ENCODE measurements at places on chromosomes 13 and 19. TPM values are rescaled to one million over a fixed set of nuclear protein-coding genes. Genes with fewer than 3 reads are reported as not detected.
A peak's percentile ranks its signal among the peaks of the same experiment; 100 is the strongest.

DNA sequence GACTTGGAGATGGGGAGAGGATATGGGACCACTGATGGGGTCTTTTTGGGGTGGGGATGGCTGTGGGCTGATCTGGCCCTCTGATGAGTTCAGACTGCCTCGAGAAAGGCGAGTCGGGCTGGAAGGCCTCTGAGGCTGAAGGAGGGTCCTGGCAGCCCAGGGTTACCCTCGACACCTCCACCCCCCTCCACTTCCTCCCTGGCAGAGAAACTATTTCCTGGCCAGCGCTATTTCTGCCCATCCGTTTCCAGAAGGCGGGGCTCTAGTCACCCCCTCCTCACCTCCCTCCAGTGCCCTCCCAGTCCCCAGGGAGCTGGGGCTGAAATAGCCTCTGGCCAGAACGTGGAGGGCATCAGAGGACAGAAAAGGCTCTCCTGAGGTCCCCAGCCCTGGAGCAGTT, 9.7 kb downstream of the EXOC3L2 start:
- peak; percentile 72 for DNase-seq

DNA sequence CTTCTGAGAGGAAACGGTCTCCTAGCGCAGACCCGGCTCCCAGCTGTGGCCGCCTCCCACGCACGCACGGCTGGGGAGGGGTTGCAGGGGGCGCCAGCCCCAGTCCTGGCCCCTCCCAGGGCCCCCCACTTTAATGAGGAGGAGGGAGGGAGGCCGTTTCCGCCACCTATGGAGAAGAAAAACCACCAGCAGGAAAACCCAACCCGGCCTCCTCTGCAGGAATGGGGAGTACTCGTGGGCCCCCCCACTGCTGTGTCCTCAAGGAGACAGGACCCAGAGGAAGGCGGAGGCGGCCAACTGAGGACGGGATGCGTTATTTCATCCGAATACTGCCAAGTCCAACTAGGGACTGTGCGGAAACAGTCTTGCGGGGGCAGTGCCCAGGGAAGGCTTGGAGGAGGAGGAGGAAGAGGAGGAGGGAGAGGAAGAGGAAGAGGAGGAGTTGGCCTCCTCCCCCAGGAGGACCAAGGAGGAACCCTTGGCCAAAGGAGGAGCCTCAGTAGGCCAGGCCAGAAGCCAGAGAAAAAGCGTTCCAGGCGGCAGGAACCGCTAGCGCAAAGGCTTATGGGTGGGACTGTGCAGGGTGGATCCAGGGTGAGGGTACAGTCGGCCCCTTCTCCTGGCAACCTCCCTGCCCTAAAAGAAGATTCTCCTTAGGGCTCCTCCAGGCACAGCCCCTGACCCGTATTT, 3.9 kb upstream of the SSBP4 start:
- peak; percentile 94 for DNase-seq

DNA sequence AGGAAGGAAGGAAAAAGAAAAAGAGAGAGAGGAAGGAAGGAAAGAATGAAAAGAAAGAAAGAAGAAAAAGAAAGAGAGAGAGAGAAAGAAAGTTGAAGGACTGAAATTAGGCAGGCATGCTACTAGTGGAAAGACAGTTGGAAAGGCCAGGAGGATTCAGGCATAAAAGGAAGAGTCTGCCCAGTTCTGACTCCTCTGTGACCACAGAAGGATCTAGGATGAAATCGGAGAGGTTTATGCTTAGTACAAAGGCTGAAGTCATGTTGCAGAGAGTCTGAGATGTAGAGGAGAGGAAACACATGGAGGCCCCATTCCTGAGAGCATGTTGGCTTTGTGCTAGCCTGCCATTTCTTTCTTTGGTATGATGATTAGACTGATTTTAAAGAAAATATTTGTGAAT, 246.5 kb upstream of the ARGLU1 start:
- DNase-seq: no peak

DNA sequence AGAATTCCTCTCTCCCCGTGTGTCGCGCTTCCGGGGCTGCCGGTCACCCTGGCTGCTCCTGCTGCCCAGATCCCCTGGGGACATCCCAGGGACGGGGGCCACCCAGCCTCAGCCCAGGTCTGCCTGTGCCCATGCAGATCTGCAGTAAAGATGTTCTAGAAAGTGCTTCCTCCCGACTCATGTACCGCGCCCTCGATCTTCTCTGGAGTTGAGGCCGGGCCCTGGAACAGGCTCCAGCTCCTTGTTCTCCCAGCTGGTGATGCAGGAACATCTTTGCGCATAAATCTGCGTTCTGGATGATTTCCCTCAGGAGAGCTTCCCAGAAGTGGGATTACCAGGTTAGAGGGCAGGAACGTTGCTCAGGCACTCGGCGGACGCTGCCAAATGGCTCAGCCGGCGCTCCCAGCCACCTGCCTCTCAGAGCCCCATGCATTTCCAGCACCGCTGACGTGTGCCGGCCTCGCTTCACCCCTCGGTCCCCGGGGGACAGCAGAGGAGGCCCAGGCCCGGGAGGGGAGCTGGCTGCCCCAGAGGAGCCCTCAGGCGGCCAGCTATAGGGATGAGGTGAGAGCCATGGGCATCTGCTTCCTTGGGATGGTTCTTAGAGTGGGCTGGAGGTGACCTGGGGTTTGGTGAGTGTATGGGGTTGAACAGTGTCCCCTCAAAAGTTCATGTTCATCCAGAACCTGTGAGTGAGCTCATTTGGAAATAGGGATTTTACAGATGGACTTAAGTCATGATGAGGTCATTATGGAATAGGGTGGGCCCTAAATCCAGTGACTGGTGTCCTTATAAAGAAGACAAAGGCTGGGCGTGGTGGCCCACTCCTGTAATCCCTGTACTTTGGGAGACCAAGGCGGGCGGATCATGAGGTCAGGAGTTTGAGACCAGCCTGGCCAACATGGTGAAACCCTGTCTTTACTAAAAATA, 42.6 kb downstream of the CRTC1 start:
- peak; percentile 70 for DNase-seq

Gene TEX26
- total RNA-seq: not detected

DNA sequence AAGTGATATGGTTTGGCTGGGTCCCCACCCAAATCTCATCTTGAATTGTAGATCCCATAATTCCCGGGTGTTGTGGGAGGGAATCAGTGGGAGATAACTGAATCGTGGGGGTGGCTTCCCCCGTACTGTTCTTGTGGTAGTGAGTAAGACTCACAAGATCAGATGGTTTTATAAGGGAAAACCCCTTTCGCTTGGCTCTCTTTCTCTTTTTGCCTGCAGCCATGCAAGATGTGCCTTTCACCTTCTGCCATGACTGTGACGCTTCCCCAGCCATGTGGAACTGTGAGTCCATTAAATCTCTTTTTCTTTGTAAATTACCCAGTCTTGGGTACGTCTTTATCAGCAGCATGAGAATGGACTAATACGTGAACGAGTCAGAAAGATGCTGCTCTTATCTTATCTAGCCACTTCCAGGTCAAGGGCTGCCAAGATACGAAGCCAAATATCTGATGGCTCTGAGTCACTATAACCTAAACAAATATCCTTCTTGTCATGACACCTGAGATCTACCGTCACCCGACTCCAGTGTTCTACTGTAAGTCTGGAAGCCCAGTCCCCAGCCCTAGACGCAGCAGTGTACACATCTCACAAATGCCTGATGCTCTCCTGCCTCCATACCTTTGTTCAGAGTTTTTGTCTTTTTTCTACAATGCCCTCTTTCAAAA, 45.9 kb downstream of the SLC15A1 start:
- no peak for DNase-seq

DNA sequence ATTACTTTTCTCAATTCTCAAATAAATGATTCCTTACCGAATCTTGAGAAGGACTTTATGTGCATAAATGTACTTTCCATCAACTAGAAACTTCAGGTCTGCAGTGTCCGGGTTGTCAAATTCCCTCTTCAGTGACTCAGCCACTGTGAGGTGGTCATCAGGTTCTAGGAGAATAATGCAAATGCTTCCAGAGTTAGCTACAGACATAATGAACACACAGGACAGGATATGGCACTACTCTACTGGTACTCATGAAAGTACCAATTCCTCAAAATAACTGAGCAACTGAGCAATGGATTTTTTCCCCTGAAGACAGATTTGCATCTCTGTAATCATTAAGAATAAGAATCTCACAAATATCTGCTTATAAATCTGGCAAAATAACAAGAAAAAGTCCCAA, 31.2 kb downstream of the RCBTB2 start:
- no peak for DNase-seq

- DNase-seq: no peak
Observed at GRCh38 chr13:44578067-44578400, 1.9 kb upstream of the TSC22D1 start.

DNA sequence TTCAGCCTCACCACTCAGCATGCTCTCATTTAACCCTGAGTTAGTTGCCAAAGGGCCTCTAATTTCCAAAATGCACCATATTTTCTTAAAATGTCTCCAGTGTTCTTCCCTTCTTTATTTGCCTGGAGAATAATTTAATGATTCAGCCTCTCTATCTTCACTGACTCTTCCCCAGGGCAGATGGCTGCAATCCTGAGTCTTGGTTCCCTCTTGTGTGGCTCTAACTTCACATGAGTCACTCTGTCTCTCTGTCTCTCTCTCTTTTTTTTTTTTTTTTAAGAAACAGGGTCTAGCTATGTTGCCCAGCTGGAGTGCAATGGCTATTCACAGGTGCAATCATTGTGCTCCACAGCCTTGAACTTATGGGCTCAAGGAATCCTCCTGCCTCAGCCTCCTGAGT, 251.4 kb downstream of the VWA8 start:
- DNase-seq: no peak

DNA sequence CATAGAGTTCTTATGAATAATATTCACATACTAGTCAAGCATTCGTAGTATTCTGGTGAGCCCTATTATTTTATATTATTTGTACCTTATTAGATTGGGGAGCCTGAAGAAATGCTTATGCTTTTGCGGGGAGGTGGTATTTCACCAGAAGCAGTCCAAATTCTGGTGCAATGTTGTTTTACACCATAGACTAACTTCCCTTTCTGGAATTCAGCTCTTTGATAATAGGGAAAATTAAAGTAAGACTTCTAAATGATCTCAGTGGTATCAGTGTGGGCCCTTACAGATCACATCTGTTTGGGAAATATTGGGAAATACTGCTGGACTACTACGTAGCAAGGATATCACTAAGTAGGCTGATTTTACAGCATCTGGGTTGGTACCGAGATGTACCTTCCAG, 34.2 kb downstream of the KCTD12 start:
- no peak for DNase-seq

- peak; percentile 77 for DNase-seq
Observed at GRCh38 chr13:101289764-101290163, 126.5 kb downstream of the NALCN start.

GRCh38 chr19:42407816-42408175, 17.7 kb upstream of the CNFN start:
- DNase-seq: peak; percentile 55

Gene ZNF763
- total RNA-seq: 2.5 TPM

GRCh38 chr13:96075953-96076543, 13.9 kb upstream of the HS6ST3 start:
- DNase-seq: peak; percentile 49

Gene CACNG6
- total RNA-seq: 0.36 TPM

Gene RASAL3
- total RNA-seq: under 0.01 TPM

Gene XPO4
- 19.5 TPM for total RNA-seq

DNA sequence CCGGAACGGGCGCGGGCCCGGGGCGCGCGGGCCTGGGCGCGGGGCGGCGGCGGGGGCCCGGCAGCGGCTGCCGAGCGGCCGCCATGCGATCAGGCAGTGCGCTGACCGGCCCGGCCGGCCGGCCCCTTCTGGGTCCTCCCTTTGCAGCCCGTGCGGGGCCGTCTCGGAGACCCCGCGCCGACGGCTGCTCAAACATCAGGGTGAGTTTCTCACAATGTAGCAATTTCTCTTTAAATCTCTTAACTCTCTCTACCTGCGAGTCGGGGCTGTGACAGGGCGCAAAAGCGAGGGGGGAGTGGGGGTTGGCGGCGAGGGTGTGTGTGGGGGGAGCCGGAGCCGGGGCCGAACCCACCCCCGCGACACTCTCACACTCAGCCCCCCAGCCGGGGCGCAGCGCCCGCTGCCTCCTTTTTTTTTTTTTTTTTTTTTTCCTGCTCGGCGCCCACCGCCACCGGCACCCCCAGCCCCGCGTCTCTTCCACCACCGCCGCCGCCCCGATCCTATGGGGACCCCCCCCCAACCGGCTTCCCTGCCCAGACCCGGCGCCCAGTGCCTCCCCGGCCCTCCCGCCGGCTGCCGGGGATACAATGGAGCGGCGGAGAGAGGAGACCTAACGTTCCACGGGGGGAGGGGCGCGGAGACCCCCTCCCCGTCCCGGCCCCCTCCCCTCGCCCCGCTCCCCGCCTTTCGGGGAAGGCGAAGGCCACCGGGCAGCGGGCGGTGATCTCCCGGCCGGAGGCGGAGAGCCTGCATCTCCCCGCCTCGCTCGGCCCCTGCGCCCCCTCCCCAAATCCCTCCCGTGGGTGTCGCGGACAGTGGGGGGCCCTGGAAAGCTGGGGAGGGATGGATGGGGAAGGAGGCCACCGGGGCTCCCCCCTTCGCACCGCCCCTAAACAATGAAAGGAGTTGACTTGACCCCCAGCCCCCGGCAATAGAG, at the start of gene BICRA:
TSS of gene BICRA (plus strand) at position 166 of the 937 bp plus-strand sequence. CDS start 64,441 bp downstream, outside the sequence.
- DNase-seq: peak; percentile 99

DNA sequence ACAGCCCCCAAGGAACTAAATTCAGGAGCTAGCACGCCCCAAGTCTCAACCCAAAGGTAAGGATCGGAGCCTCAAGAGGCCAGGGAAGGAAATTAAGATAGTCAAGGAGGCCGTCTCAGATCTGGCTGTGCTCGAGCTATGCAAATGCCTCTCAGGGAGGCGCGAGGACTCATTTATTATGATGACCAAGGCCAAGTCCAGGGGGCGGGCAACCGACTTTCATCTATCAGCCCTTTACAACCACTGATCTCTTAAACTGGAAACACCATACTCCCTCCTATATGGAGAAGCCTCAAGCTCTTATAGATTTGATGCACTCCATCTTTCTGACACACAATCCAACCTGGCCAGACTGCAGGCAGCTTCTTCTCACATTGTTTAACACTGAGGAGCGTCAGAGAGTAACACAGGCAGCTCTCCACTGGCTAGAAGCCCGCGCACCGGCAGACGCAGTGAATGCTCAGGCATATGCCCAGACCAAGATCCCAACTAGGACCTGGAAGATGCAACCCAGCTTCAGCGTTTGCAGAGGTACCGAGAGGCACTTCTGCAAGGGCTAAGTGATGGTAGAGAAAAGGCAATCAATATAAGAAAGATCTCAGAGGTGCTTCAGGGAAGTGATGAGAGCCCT, 9.6 kb upstream of the SLC15A1 start:
- no peak for DNase-seq

DNA sequence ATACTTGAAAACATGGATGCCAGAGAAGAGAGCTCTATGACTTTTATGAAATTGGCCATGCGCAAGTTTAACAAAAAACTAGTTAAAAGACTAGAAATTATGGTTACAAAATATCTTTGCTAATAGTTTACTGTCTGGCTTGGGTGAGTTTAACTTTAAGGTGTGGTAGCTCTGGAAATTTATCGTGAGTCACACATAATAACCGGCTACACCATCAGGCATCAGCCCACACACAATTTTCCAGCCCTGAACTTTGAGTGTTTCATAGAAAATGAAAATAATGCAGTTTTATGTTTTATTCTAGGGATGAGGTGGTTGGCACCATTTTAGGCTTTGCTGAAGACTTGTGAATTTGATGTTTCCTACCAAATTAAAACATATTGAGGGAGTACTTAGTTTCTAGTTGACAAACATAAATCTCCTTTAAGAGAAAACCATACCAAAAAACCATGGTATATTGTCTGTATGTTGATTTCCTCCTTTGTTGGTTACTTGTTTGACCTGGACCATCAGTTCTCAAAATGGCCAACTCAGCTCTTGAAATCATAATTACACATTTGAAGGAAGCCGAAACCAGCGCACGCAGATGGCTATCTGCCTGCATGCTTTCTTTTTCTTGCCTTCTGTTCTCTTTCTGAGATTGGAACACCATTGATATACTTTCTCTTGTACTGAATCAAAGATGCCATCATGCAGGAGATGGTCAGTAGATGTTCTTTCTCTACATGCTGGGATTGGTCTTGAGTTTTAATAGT, 125.1 kb downstream of the AKAP11 start:
- peak; percentile 89 for DNase-seq

Gene SIGLEC9
- total RNA-seq: not detected

Measured in osteoblast (primary cell).